Epithelial cell of umbilical artery (primary cell): ENCODE measurements at places on chromosomes 4 and X. TPM values are rescaled to one million over a fixed set of nuclear protein-coding genes. Genes with fewer than 3 reads are reported as not detected.

Gene RHOXF2B
- total RNA-seq, result not detected in 2 replicates

Gene KIAA1210
- not detected in 2 replicates for total RNA-seq

Gene ANXA10
- 0.30 TPM in 1 of 2 replicates, not detected in the other for total RNA-seq

Gene SCML2
- 0.97 and 2.3 TPM in 2 replicates for total RNA-seq

Gene CDS1
- not detected in 2 replicates for total RNA-seq

Gene MAML3
- total RNA-seq, result 4.4 and 7.8 TPM in 2 replicates

Gene ARHGAP10
- 12.7 and 20.1 TPM in 2 replicates for total RNA-seq

Gene ZNF41
- 3.6 TPM in 2 replicates for total RNA-seq

Gene SULT1E1
- 28.9 and 555 TPM in 2 replicates for total RNA-seq

Gene TREX2
- total RNA-seq, result 0.91 and 8.8 TPM in 2 replicates

Gene MAGEA12
- not detected in 2 replicates for total RNA-seq

Gene SPINK2
- total RNA-seq, result not detected in 2 replicates

Gene KLHL4
- total RNA-seq, result 13.2 and 27.0 TPM in 2 replicates
